ENCODE measurements at places on chromosomes 3 and 15.

DNA sequence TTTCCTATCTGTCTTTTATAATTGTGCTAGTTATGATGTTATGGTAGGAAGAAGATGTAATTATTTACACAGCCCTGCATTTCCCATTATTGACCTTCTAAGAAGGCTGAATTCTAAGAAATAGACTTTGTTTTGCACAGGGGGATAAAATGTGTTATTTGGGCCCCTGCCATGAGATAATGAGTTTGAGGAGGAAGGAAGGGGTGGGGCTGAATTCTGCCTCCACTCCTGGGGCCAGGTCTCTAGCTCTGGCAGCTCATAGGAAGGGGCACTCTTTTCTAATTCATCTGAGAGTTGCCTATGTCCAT is 69.2 kb upstream of the GOLGA8B start:
- no peak for DNase-seq

- DNase-seq: peak; percentile 41
Observed at GRCh38 chr3:67384760-67385397, 269.5 kb downstream of the SUCLG2 start.

DNA sequence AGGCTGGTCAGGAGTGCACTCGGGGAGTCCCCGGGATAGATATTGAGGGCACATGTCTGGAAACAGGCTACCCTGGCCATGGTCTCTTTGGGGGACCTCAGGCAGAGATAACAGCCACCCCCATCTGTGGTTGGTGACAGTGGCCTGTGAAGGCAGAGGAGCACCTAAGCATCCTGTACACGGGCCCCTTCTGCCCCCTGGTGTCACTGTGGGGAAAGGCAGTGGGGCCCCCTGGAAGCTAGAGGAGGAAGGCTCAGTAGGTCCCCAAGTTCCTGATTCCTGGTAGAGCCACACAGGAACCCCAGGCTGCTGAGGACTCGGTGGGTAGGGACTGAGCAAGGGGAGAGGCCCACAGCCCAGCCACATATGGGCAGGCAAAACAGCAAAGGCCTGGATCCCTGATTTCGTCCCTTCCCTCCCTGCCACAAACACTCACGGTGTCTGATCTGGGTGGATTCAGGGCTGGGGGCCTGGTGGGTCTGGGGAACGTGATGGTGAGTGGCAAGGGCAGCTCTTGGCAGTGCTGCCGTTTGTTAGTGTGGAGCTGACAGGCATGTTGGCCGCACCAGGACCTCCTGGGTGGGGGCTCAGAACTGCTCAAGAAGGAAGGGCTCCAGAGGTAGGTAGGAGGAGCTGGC is 14.1 kb upstream of the CXCR6 start:
- DNase-seq: peak; percentile 66

GRCh38 chr3:138907539-138907938 is 39.4 kb downstream of the FOXL2 start:
- no peak for DNase-seq

- no peak for DNase-seq
Observed at GRCh38 chr3:15157441-15157840, 48.6 kb upstream of the CAPN7 start.

- DNase-seq: no peak
Observed at GRCh38 chr3:134018406-134018805, 11.3 kb downstream of the SLCO2A1 start.

- no peak for DNase-seq
Observed at GRCh38 chr15:98350276-98350675, 298.1 kb upstream of the IGF1R start.

Measured in activated naive CD4-positive, alpha-beta T cell treated with anti-CD3 and anti-CD28 coated beads, Interleukin-2, amount 50 U/mL, for 72 hours (primary cell).